ENCODE measurements at places on chromosomes 4 and X.

DNA sequence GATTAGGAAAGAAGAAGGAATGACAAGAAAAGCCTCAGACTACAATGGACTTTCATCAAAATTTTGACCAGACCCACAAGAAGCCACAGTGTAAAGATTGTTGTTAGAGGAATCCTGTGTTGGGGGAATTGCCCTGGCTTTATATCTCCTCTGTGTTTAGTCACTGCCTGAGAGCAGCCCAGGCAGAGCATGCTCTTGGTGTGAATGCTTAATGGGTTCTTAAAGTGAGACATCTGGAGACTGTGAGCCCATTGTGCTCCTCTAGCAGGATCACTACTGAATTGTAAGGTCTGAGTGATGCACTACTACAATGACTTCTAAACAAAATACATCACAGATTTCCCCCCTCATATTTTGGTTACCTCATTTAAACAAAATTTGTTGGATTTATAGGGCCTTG lies 1860.5 kb upstream of the ADGRL3 start:
- no peak for DNase-seq

DNA sequence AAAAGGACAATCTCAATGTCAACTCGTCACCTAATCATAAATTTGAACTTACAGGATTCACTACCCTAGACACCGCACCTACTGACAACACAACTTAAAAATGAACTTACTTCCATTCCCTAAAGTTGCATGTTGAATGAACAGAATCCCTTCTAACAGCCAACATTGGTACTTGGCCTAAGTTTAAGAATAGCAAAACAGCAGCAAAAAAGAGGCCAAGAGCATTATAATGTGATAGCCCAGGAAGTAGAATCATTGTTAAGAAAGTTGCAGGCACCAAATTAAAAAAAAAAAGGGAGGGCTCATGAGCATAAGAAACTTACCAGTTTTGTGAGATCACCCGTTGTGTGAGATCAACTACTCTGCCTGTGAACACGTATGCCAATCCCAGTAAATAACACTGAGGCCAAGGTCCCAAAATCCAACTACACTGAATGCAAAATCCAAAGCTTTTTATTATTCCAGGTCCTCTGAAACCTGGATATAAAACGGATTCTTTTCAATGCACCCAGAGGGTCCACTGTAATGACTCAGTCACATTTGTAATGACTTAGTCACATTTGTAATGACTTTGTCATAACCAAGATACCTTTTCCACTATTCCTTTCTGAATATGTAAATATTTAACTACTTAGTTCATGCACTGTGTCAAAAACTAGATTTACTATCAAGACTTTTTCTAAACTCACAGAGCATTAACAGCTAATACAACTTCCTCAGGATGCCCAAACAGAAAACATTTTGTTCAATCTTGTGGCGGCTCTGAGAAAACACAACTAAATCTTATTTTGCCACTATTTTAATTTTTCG lies 6.8 kb downstream of the HNRNPDL start:
- DNase-seq = no peak

DNA sequence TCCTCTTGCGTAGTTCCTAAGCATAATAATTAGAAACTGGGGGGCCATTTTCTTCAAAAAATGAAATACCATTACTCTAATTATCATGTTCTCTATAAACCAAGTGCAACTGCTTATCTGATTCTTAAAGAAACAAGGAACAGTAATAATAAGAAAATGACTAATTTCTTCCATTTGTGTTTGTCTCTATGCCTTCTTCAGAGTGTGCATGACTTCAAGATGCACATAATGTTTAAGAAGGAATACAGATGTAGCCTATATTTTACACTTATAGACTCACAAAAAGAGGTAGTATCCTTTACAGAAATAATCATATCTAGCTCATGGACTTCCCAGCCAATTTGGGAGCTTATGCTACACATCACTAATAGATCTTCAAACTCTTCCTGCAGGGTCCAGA lies 131.7 kb downstream of the CHRNA9 start:
- DNase-seq = no peak

DNA sequence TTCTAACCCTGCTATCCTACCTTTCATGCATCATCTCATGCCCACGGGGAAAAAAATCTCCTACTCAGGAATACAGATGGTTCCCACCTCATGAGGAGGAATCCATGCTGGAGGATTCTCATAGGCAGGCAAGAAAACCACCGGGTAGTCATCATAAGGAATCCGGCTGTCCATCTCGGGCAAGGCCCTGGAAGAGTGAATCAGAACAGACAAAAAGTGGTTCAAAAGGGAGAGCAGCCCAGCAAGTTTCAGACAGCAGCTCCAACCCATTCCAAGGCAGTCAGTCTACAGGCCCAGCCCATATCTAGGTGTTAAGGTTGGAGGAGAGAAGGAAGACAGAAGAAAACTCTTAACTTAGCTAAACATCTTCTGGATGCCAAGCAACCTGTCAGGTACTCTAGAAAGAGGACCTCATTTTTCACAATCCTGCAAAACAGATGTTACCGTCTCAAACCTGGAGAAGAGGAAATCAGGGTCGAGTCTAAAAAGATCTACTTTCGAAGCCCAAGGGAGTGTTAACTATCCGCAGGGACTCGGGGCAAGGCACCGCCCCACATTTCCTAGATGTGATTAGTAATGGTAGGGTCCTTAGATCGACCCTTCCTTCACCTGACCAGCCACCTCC lies 447 bp downstream of the PDZD11 start:
- DNase-seq = no peak
